Renal cortex interstitium (tissue), 15 donors: ENCODE measurements at places on chromosomes 5 and 9.

GRCh38 chr5:174167080-174167910 is 121.8 kb downstream of the NSG2 start:
- no peak for DNase-seq

DNA sequence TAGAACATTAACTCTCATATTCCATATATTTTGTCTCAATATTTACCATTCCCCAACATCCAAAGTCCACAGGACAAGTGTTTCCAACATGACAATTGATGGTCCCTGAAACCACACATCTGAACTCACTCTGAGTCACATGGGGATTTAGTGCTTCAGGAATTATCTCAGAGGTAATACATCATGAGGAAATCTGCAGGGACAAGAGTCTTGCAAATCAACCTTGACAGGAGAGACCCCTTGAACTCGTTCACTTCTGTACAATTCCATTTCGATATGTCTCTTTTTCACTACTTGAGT is 119.7 kb upstream of the ABCA1 start:
- DNase-seq: no peak

GRCh38 chr5:884345-885126 is 8.1 kb downstream of the BRD9 start:
- no peak for DNase-seq

GRCh38 chr9:75664597-75664996 is 225.9 kb upstream of the PCSK5 start:
- no peak for DNase-seq

GRCh38 chr5:2432076-2432920 is 319.2 kb downstream of the IRX2 start:
- DNase-seq: no peak

- no peak for DNase-seq
Observed at GRCh38 chr9:116190637-116191396, 37.2 kb downstream of the PAPPA start.
